Astrocyte of the spinal cord (primary cell): ENCODE measurements at places on chromosomes 11 and 22.
A peak's percentile ranks its signal among the peaks of the same experiment; 100 is the strongest.

DNA sequence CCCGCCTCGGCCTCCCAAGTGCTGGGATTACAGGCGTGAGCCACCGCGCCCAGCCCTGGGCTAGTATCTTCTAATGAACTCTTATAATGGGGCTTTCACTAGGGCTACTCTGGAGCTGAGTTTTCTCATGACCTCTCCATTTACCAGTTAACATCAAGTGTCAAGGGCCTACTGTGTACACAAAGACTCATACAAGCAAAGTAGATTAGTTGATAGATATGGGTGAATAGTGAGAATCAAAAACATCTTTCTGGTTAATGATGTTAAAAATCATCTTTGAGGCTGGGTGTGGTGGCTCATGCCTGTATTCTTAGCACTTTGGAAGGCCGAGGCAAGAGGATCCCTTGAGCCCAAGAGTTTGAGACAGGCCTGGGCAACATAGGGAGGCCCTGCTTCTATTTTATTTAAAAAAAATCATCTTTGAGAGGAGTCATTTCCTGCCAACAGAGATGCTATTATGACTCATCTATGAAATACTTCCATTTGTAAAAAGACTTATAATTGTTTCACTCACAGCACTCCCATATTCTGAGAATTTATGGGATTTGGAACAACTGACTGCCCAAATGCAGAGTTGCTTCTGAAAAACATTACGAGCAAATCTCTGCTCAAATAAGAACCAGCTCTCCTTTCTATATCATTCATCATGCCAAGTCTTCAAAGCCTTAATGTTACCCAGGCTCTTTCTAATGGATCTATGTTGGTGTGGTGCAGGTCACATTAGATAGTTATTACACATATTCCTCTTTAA is 57.0 kb downstream of the GDPD4 start:
- DNase-seq, result peak; percentile 86

DNA sequence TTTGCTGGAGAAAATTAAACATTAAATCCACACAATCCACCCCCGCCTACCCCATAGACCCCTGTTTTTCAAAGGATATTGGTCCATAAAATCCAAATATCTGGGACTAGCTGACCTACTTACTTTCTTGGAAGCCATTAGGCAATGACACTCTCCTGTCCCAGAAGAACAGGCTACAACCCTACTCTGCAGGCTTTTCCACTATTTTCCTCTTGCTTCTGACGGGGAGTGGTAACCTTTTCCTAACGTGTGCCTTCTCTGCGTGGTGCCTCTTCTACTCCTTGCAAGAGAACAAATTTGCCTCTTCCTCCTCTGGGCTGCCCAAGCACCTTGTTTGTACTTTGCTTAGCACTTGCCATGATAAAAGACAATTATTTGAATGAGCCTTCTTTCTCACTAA is 51.6 kb downstream of the UBASH3B start:
- no peak for DNase-seq

DNA sequence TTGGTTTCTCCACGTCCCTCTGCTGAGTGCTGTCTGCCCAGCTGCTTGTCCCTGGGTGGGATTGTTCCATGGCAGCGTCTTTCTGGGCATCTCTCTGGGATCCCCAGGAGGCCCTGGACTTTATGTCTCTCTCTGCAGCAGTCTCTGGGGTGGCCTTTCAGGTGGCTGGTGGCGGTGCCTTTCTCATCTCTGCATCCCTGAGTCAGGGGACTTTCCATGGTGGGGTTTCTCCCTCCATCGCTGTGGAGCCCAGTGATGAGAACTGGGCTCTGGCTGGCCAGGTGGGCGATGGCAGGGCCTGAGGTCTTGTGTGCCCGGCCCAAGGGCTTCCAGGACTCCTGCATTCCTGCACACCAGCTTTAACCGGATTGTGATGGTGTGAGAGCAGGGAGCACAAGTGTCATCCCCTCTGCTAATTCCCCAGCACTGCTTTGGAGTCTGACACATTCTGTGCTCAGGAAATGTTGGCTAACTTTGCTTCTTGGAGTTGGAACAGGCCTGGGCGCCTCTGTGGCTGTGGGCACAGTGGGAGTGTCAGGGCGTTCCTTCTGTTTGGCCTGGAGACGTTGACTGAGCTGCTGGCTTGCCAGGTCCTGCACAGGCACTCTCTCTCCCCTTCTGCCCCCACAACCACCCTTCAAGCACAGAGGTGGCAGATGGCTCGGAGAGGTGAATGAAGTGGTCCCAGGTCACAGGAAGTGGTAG is 27.9 kb downstream of the FAM83F start:
- no peak for DNase-seq

GRCh38 chr11:64799623-64800302 is 3.3 kb downstream of the MAP4K2 start:
- DNase-seq, result no peak

DNA sequence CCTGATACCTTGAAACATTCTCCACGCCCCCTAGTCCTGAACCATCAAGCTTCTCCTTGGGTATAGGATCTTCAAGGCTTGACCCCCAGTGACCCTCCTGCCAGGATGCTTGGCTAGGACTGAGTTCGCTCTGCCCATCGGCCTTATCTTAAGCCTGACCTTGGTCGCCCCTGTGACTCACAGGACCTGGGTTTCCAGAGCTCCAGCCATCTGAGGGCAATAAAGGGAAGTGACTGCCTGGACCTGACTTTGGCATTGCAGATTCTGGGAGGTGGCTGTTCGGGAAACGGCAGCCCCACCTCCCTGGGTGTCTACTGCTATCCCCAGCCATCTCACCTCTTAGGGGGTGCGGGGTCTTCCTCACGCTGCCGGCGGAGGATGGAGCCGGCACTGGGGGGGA is 15.4 kb downstream of the CARD10 start:
- no peak for DNase-seq

GRCh38 chr22:48714231-48714630 is 1113.4 kb downstream of the BRD1 start:
- no peak for DNase-seq

DNA sequence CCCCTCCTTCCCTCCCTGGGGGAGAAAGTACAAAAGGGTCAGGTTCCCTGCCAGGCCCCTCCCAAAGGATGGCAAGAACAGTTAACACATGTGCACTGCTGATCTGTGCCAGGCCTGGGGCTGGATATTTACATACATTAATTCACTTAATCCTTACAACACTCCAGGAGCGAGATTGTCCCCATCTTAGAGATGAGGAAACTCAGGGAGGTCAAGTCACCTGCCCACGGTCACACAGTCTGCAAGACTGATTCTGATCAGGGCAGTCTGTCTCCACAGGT is 36.5 kb downstream of the NECTIN1 start:
- DNase-seq, result no peak

DNA sequence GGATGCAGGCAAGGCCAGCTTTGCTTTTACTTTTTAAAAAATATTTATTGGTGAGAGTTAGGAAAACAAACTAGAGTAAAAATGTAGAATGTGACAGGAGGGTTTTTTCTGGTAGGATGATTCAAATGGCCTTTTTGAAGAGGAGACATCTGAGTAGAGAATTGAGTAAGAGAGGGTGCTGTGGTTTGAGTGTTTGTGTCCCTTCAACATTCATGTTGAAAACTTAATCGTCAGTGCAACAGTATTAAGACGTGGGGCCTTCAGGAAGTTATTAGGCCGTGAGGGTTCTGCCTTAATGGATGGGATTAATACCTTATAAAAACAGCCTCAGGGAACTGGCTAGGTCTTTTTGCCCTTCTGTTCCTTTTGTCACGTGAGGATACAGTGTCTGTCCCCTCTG is 288.8 kb upstream of the C11orf87 start:
- no peak for DNase-seq

DNA sequence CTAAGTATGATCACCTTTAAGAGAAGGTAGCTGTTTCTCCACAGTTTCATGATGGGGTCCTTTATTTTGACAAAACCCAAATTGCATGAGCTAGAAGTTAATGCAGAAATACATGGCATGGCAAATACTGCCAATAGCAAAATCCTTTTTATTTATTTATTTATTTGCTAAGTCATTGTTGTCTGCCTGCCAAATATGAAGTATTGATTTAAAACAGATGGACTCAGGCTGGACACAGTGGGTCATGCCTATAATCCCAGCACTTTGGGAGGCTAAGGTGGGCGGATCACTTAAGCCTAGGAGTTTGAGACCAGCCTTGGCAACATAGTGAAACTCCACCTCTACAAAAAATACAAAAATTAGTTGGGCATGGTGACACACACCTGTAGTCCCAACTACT is 52.4 kb downstream of the LARGE2 start:
- DNase-seq, result no peak

DNA sequence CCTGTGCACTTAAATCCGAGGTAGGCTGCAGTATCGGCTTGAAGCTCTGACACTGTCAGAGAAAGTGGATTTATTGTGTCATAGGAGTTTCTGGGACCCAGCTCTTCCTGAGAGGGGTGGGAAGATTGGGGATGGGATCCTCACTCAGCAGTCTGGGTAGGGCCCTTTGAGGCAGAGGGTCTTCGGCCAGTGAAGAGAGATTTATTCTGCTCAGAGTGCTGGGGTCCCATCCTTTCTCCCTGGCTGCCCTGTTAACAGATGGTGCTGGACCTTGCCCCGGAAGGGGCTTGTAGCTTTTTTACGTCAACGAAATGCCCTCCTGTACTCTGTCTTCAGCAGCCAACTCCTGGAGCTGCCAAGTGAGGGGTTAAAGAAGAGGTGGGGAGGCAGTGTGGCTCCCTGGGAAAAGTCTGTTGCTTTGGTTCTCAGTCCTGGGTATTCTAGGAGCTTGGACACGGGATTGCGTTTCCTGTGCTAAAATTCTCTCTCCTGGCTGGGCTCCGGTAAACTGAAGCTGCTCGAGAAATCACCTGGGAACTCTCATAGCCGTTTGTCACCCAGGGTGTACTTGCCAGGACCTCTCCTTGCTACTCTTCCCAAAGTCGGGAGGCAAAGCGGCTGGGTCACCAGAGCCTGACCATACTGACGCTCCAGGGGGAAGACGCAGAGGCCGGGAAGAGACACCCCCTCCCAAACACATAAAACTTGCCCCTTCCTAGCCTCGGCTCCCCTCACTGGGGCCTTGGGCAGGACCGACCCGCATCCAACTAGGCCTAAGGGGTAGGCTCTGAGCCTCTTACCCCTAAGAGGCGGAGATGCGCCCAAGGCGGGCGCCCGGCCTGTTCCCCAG is 806 bp upstream of the SMDT1 start:
- peak; percentile 7 for DNase-seq

- DNase-seq, result no peak
These were observed 619.7 kb downstream of the BRD1 start for GRCh38 chr22:49208004-49208402.

DNA sequence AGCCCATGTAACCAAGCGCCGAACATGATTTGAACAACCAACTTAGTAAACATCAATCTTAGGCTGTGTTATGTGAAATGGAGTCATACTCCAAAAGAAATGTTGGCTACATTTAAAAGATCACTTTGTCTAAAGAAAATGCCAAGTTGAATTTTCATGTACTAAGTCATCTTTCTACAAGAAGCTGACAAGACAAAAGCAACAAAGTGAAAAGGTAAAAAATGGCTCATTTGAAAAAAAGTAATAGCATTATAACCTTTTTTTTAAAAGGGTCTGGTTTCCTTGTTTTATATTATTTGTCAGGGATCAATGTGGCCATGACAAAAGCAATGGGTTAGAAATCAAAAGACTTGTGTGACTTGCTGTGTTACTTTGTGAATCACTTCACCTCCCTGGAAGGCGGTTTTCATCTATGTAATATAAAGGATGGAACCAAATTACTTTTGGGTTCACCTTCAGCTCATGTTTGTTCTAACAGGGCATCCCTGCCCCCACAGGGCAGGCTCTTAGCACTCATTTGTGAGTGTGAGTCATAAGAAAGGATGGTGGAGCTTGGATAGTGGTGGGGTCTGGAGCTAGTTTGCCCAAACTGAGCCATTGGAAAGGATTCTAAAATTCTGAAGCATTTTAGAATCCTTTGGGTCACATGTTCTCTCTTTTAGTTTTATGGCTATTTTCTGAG is 131.9 kb upstream of the MTMR2 start:
- DNase-seq, result peak; percentile 70

DNA sequence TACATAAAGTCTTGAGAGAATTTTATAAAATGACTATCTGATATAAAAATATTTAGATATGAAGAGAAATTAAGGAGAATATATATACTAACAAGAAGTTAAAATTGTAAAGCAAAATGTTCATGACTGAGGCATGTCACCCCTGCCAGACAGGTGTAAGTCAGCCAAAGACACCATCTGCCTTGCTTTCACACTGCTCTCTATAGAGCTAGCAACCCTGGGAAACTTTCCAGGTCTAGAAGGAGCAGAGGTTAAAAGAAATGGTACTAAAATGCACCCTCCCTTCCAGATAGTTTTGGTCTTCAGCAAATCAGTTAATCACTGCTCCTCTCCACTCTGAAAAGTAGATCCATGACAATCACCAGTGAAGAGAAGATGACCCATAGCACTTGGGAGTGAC is 16.5 kb downstream of the PPP2R1B start:
- no peak for DNase-seq

DNA sequence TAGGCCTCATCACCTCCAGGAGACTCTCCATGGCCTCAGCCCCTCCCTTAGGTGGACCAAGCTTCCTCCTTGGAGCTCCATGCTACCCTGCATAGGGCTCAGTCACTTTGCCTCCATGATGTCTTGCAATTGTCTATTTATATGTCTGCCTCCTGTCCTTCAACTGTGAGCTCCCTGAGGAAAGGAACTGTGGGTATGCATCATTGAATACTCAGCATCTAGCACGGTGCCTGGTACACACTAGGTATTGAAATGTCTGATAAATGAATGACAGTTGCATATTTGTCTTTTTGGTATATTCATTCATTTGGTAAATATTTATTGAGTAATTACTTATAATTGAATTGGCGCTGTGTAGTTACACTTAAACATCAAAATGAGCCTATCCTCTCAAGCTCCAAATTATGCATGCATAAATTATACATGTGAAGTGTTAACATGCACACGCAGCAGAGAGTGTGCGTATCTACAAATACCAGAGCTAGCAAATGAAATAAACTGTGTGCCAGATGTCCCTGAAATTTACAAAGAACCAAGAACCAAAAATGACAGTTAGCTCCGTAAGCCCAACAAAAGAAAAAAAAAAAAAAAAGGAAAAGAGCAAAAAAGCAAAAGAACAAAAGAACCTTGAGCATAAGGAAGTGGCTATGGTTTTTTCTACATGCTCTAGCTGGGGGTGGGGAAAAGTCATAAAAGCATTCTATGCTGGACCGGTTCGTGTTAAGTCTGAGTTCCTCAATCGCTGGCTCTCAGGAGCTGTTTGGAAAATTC is 25.2 kb downstream of the GRAP2 start:
- no peak for DNase-seq

DNA sequence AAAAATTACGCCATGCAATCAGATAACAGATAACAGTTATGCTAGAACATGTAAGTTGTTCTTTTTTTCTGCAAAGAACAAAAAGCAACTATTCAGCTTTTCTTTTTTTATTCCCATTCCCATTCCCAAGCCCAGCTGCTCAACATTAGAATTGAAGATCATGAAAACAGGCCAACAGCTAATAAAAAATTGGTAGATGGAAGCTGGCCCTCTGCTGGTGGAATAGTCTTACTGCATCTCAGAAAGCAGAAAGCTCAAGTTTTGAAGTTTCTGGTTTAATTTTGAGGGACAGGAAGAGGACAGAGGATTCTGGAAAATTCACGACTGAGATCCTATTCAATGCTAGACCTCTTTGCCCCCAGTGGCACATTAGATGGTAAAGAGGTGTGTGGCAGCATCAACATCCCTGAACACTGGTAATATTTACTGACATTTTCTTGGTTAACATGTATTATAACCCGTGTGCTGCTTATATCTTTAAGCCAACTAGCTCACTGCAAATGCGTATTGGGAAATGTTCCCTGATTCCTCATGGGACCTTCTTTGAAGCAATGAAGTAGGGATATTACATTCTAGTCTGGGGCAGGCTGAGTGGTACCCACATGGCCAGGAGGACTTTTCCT is 591.2 kb downstream of the OPCML start:
- DNase-seq, result peak; percentile 52
